ENCODE measurements at places on chromosomes 5 and 9. TPM values are rescaled to one million over a fixed set of nuclear protein-coding genes. Genes with fewer than 3 reads are reported as not detected.
A peak's percentile ranks its signal among the peaks of the same experiment; 100 is the strongest.

GRCh38 chr9:16170119-16170518, 617.3 kb downstream of the CCDC171 start:
- DNase-seq: no peak

GRCh38 chr5:104564530-104564929, 1001.9 kb upstream of the NUDT12 start:
- no peak for DNase-seq

TMC1 gene
- not detected for total RNA-seq

GRCh38 chr5:146340260-146341081, 1.8 kb downstream of the POU4F3 start:
- DNase-seq: peak; percentile 66

SPINK7 gene
- not detected for total RNA-seq

DNA sequence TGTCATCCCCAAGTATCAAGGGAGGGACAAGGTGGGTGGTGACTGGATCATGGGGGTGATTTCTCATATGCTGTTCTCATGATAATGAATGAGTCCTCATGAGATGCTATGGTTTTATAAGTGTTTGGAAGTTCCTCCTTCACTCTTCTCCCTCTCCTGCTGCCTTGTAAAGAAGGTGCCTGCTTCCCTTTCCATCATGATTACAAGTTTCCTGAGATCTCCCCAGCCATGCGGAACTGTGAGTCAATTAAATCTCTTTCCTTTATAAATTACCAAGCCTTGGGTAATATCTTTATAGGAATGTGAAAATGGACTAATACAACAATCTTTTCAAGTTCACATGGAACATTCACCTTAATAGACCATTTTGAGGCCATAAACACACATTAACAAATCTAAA, 21.5 kb upstream of the DOCK2 start:
- no peak for DNase-seq

- no peak for DNase-seq
Observed at GRCh38 chr5:115246361-115246991, 16.2 kb downstream of the PGGT1B start.

ZDHHC11B gene
- total RNA-seq: not detected

PCDHGA9 gene
- not detected for total RNA-seq

DNA sequence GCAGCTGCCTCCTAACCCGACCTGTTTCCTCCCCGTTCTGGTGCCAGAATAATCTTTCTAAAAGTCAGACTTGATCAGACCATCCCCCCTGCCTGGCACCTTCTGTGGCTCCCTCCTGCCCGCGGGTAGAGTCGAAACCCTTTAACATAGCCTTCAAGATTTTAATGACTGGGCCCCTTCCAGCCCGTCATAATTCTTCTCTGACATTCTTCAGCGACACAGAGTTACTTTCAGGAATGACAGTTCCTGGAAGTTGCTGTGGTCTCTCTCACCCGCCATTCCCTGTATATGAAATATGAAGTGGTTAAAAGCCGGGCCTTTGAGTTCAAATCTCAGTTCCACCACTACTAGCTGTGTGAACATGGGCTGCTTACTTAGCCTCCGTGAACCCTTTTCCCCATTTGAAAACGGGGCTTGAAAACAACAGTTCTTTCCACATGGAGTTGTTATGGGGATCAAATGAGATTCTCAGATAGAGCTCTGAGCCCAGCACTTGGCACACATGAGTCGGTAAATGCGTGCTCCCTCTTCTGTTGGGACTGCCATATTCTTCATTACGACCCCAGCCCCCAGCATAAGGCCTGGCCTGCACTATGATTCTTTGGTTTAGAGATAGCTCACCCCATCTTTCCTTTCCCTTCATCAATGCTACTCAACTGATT, 737 bp downstream of the NANS start:
- DNase-seq: no peak

GRCh38 chr5:143801252-143801939, 10.6 kb upstream of the HMHB1 start:
- no peak for DNase-seq

MSX2 gene
- total RNA-seq: not detected

DNA sequence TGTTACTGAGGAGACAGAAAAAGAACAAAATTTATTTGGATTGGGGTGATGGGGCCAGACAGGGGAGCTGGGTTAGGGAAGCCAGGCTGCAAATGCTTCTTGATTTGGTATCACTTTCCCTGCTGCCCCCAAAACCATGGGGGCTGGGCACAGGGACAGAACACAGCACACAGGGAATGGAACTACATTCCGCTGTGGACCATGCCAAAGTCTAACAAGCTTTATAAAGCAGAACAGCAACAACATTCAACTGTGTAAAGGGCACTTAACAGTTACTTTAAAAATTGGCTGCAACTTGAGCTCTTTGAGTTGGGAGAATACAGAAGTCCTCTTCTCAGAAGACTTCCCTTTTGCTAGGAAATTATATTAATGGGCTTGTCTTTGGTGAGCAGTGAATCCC, 23.8 kb downstream of the C5orf58 start:
- no peak for DNase-seq

- DNase-seq: no peak
Observed at GRCh38 chr5:36656556-36656955, 50.1 kb downstream of the SLC1A3 start.

- DNase-seq: no peak
Observed at GRCh38 chr9:27654629-27655285, 81.5 kb upstream of the C9orf72 start.

DNA sequence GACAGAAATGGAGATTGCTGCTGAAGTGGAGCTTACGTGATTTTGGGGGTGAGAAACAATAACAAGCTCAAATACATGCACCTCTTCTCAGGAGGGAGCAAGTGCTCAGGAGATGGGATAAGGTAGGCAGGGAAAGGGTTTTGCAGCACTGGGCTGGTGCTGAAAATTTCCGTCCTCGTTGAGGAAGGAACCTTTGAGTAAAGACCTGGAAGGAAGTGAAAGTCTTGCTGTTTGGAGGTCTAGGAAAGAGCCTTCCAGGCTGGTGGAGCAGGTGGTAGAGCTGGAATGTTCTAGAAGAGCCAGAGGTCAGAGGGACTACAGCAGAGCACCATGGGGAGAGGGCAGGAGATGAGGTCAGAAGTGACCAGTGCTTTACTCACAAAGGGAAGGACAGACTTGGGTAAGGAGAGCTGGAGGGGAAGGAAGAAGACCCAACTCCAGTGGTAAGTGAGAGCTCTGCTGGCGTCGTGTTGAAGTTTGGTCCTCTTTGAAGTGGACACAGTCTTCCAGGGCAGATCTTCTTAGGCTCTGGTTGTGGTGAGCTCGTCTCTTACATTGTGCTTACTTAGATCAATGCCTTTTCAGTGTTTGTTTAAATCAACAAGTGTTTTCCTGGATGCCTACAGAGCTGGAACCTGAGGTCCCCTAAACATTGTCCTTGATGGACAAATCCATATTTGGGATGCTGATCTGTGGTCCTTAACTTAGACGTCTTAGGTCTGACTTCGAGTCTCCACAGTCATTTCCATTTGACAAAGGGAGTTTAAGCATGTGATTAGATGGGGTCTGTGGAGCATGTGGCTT, 21.0 kb downstream of the ANKRD33B start:
- peak; percentile 23 for DNase-seq

HTR4 gene
- total RNA-seq: not detected

GRCh38 chr5:31711935-31712592, 73.1 kb downstream of the PDZD2 start:
- DNase-seq: no peak

GRCh38 chr9:89359751-89360261, 41.5 kb downstream of the SECISBP2 start:
- peak; percentile 38 for DNase-seq

DNA sequence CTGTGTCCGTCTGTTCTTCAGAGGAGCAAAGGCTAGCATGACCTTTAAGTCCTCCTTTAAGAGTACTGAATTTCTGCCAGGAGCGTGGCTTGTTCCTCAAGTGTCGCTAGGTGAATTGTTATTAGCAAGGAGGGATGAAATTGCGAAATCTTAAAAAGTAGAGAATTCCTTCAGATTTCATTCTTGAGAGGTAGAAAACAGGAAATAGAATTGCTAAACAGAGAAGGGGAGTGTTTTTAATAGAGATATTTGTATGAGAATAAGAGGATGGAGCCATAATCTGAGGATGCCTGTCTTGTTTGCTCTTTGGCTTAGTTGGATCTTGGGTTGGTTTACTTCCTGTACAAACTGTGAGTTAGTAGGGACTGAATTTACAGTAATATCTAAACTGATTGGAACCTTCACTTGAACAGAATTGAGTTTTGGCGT, 39.2 kb downstream of the EXOSC2 start:
- no peak for DNase-seq

GRCh38 chr9:37925786-37926736, 22.1 kb upstream of the SLC25A51 start:
- DNase-seq: no peak

PAEP gene
- total RNA-seq: not detected

- DNase-seq: no peak
Observed at GRCh38 chr9:32554107-32554506, 1.7 kb upstream of the TOPORS start.

GRCh38 chr5:125033602-125034001, 287.2 kb upstream of the ZNF608 start:
- DNase-seq: no peak

GRCh38 chr5:172983542-172984243, at the start of gene ATP6V0E1:
Gene ATP6V0E1, plus strand, starts transcription at chr5:172983771. Its CDS starts 90 bp downstream, at chr5:172983861.
- DNase-seq: peak; percentile 97

- DNase-seq: no peak
Observed at GRCh38 chr9:15735083-15735857, 182.4 kb downstream of the CCDC171 start.

DNA sequence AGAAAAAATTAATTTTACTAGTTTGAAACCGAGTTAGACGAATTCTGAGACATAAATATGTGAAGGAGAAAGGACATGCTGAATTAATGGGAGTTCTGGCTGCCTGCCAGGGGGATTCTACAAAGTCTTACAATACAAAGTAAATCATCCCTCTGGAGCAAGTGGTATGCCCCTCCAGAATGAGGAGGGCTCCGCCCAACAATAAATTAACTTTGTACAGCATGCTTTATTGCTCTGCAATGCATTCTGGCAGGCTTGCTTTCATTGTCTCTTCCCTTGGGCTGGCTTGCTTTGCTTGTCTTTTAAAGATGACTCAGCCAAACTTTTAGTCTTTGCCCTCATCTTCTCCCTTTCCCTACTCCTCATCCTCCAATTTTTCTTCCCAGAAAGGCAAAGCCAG, 11.7 kb upstream of the PCDHB1 start:
- DNase-seq: no peak

SPATA31D1 gene
- total RNA-seq: not detected

DNA sequence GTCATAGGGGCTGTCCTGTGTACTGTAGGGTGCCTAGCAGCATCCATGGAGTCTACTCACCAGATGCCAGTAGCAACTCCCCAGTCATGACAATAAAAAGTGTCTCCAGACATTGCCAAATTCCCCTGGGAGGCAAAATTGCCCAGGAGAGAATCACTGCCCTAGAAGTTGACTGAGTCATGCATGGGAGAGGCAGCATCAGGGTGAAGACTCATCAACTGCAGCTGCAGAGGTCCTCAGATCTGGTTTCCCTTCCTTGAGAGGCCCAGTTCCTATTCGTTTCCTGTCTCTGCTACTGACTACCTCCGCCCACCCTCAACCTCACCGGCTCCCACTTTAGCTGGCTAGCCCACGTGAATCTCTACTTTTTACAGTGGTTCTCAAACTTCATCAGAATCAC, 88.6 kb upstream of the AGXT2 start:
- no peak for DNase-seq

GRCh38 chr9:76223749-76224340, 170.4 kb downstream of the RFK start:
- no peak for DNase-seq

GRCh38 chr9:82192211-82192610, 203.6 kb downstream of the SPATA31D1 start:
- DNase-seq: no peak

EPB41L4A gene
- 1.5 TPM for total RNA-seq

DNA sequence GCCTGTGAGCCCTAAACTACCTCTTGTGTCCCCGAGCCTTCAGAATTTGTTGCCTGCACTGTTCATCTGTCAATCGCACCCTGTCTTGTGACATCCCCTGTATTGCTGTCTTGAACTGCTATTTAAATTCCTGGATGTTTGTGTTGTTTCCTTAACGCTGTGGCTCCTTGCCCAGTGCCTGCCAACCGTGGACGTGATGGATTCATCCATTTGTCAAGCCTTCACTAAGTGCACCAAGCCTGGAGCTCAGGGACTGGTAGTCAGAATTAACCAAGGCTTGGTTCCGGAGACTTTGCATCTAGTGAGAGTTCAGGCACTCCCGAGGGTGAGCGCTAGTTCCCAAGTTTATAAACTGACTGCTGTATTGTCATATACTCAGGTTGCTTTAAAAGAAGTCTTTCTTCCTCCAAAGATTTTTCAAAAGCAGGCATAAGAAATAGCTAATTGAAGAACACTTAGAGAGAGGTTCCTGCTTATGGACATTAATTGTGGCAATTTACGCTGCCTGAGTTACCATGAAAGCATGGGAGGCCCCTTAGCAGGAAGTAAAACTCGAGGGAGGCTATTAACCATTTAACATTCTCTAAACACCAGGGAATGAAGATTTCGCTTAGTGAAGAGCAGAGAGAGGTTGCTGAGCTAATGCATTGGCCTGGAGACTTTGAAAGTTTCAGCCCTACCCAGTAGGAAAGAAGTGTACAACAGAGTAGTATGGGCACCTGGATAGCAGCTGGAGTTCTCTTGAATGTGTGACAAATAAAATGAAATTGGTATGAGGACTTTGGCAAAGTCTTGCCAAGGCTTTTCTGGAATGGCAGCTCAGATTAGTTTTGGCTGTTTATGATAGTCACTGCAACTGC, 29.0 kb downstream of the RGS3 start:
- no peak for DNase-seq

ANKRD31 gene
- total RNA-seq: 0.26 TPM

SHLD3 gene
- 3.9 TPM for total RNA-seq

NUTM2G gene
- total RNA-seq: not detected

FBXL7 gene
- total RNA-seq: not detected

DNA sequence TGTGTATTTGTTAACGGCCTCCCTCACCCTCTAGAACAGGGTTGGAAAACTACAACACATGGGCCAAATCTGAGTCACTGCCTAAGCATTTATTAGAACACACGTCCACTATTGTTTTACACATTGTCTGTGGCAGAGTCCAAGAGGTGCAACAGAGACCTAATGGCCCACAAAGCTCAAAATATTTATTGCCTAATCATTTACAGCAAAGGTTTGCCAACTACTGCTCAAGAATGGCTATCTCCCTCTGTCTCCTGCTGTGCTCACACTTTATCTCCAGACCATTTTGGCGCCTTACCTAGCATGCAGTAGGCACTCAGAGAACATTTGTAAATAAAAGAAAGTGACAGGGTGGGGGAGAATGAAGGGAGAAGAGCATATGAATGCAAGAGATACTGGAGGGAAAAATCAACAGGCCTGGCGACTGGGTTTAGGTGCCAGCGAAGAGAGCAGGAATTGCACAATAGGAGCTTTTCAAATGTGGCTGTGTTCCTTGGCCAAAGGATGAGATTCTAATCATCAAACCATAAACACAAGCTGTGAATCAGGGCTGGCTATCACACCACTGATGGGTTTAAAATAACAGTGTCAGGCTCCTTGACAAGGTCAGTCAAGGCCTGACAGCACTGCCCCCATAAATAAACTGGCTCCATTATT, 80.3 kb downstream of the EPB41L4A start:
- DNase-seq: no peak

GRCh38 chr5:135930029-135930948, 24.5 kb downstream of the LECT2 start:
- DNase-seq: no peak

All from activated CD8-positive, alpha-beta memory T cell treated with anti-CD3 and anti-CD28 coated beads, Interleukin-2, amount 10 ng/mL, durations not matched to agents 7 days and 5 days (primary cell).